ENCODE measurements at places on chromosomes 2 and 18. TPM values are rescaled to one million over a fixed set of nuclear protein-coding genes. Genes with fewer than 3 reads are reported as not detected.

ST8SIA3 gene
- polyA plus RNA-seq: 0.05 TPM

STK25 gene
- 198 TPM for polyA plus RNA-seq

CGREF1 gene
- 0.43 TPM for polyA plus RNA-seq

NEU4 gene
- 1.1 TPM for polyA plus RNA-seq

ANO7 gene
- 0.41 TPM for polyA plus RNA-seq

UGT1A4 gene
- polyA plus RNA-seq: 0.34 TPM

CDH2 gene
- 1.6 TPM for polyA plus RNA-seq

SCYGR4 gene
- not detected for polyA plus RNA-seq

MARCHF4 gene
- 0.07 TPM for polyA plus RNA-seq

SCG2 gene
- polyA plus RNA-seq: 0.71 TPM

FOXD4L1 gene
- 0.09 TPM for polyA plus RNA-seq

CLK1 gene
- 1,486 TPM for polyA plus RNA-seq

LRRC30 gene
- polyA plus RNA-seq: 0.05 TPM

IL36RN gene
- 2.4 TPM for polyA plus RNA-seq

C1QL2 gene
- polyA plus RNA-seq: 0.89 TPM

GPAT2 gene
- polyA plus RNA-seq: 3.4 TPM

CCDC85A gene
- polyA plus RNA-seq: 0.21 TPM

GCKR gene
- 0.18 TPM for polyA plus RNA-seq

CFAP53 gene
- polyA plus RNA-seq: 2.1 TPM

SLC4A3 gene
- polyA plus RNA-seq: 6.9 TPM

ZNF521 gene
- 3.7 TPM for polyA plus RNA-seq

GLI2 gene
- 1.3 TPM for polyA plus RNA-seq

NABP1 gene
- polyA plus RNA-seq: 68.4 TPM
